Activated CD8-positive, alpha-beta T cell treated with anti-CD3 and anti-CD28 coated beads, Interleukin-2, amount 10 ng/mL, durations not matched to agents 7 days and 5 days (primary cell): ENCODE measurements at places on chromosomes 4 and X. TPM values are rescaled to one million over a fixed set of nuclear protein-coding genes. Genes with fewer than 3 reads are reported as not detected.
A peak's percentile ranks its signal among the peaks of the same experiment; 100 is the strongest.

GRCh38 chrX:133516686-133517085 lies 101.4 kb upstream of the GPC4 start:
- DNase-seq, result no peak

The XKRX gene
- total RNA-seq, result not detected

DNA sequence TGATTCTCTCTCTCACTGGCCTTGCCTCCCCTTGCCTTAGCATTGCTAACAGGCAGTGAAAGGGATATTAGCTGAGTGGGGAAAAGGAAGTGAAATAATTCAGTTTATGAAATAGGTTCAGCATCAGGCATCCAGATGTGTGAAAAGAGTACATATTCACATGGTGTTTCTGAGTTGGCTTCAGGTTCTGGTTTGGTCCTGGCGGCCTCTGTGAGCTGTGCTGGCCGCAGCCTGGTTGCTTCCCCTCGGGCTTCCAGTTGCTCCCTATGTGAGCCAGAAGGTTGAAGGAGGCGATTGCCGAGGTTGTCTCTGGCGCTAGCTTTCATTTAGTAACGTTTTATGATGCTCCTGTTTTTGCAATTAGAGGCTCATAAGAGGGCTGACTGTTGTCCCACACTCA lies 99.1 kb upstream of the TLR2 start:
- DNase-seq, result no peak

- no peak for DNase-seq
Observed at GRCh38 chrX:12865359-12865758, 1.5 kb upstream of the TLR7 start.

DNA sequence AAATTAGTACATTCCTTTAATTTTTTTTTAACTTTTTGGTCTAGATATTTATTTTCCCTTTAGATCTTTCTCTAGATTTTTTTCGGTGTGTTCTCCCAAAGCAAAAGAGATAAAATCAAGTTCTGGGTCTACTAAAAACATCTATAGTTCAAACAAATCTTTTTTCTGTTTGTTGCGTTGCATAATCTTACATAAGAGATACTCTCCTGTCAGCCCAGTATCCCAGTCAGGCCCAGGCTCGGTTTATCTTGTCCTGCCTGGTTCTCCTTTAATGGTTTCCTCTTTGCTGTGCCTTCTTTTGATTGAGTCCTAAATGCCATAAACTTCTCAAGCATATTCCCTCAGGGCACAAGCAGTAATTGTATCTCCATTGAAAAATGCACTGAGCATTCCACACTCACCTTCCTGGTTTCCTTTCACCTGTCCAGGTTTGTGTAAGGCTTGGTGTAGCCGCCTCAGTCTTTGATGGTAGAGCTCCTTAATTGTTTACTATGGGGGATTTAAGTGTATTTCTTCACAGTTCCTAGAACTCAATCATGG lies 104.9 kb downstream of the TMEM131L start:
- no peak for DNase-seq

The HERC6 gene
- 26.9 TPM for total RNA-seq

DNA sequence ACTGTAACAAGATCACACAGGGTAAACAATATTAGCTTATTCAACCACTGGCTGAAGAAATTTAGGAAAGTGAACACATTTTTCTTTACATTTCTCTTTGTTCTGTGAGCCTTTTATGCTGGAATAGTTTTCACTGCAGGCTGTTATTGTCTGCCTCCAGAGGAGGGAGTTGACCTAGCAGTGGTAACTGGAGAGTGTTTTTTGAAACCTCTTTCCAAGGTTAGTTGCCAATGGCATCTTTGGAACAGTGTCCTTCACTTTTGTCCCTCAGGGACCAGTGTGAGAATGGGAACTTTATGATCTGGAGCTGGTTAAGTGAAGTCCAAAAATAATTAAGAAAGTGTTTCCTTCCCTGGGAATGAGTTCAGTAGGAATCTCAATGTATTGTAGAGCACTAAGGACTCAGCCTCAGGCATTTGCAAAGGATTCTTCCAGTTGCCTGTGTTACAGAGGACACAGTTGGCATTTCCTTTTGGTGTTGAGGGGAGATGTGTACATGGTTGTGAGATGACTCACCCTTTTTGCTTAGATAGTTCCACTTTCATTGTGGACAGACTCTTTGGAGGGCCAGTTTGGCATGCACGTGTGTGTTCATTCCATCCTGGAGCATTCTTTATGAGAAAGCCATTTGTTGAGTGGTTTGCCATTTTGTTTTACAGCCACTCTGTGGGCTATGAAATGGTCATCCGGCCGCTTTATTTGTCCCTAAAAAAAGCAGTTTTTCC lies 61.3 kb downstream of the AR start:
- DNase-seq, result no peak

DNA sequence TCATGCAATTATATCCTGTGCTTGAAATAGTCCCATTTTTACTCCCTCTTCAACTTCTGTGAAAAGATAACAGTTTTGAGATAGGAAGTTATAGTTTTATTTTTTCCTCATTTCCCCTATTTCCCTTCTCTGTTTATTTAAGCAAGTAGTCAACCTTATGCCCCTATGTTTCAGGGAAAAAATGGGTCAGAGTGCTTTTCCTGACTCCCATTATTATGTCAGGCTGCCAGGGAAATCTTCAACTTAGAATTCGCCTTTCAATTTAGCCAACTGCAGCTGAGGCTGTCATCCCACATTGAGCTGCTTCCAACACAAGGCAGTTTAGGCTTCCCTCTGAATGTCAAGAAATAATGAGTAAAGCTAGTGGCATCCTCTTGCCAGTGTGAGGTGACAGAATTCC lies 42.3 kb downstream of the NXT2 start:
- DNase-seq, result no peak

GRCh38 chr4:176964116-176964691 lies 171.5 kb upstream of the VEGFC start:
- no peak for DNase-seq

DNA sequence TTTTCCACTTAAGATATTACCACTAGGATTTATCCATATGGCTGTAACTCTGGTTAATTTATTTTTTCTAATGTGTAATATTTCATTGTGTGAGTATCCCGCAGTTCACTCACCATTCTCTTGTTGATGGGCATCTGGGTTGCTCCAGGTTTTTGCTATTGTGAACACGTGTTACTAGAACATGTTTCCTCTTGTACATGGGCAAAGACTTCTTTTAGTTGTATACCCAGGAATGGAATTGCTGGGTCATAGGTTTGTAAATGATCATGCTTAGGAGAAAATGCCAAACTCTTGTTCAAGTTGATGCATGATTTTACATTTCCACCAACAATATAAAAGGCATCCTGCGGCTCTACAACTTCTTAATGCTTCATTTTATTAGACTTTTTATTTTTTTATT lies 26.8 kb downstream of the SYNPO2 start:
- no peak for DNase-seq

DNA sequence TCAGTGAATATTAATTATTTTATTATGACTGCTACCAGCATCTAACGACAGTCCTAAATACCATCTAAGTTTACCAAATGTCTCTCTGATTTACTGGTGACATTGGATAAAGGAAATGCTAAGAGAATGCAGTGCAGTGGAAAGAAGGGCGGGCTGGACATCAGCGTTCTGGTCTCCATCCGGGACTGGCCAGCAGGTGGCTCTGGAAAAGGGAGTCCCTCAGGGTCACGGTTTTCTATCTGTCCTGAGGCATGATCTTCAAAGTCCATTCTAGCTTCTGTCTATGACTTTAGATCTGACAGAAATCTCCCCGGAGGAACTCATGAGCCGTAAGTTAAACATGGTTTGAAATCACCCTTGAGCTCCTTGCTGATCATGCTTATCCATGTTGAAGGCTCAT lies 3.3 kb downstream of the TRIM2 start:
- no peak for DNase-seq

- DNase-seq, result no peak
Observed at GRCh38 chr4:108624263-108625056, 4.1 kb downstream of the RPL34 start.

DNA sequence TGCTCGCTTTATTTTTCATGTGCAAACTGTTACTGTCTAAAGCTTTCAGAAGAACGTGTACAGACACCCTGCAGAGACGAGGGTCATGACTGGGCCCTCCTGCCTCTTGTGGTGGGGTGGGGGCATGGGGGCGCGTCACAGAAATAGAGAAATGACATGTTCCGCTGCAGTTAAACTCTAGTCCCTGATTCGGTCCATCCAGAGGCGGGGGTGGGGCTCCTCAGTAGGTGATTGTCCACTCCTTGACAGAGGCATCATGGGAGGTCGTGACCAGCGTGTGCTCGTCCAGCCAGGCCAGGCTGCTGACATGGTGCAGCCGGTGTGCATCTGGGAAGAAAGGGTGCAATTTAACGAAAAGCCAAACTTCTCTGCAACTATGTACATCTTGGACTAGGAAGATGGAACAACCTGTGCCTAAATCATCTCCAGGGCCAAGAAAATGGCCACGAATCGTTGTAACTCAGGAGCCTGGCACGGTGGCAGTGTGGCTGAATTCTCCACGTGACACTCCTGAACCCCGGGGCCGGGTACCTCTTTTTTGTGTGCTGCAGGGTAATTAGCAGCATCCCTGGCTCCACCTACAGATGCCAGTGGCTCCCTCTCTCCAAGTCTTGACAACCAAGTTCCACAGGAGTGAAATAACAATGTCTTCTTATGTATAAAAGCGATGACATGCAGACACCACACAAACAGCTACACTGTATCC lies 41.3 kb downstream of the WDR1 start:
- DNase-seq, result no peak

DNA sequence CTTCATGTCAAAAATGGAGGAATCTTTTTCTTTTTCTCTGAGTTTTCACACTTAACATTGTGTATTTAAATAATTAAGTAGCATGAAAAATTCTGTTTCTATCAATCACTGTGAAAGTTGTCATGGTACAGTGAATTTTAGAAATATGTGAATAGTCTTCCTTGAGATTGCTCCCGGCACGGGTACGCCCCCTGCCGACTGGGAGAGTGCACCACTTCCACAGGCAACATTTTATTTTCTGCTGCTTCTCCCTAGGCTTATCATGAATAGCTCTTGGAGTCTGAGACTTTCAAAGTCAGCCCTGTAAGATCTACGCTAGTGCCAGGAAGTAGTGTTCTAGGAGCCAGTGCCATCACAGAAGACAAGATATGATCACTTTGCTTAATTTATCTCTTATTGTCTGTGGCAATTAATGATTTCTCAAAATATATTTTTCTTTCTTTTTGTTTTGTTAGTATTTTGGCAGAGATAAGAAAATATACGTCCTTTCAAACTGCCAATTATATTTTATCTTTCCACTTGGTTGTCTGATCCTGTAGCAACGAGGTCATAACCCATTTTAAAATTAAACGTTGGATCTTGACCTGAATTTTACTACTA lies 763.8 kb upstream of the AADAT start:
- peak; percentile 32 for DNase-seq

The HTATSF1 gene
- total RNA-seq, result 96.2 TPM
